Fibroblast of pulmonary artery (primary cell): ENCODE measurements at places on chromosomes 1 and 21.

DNA sequence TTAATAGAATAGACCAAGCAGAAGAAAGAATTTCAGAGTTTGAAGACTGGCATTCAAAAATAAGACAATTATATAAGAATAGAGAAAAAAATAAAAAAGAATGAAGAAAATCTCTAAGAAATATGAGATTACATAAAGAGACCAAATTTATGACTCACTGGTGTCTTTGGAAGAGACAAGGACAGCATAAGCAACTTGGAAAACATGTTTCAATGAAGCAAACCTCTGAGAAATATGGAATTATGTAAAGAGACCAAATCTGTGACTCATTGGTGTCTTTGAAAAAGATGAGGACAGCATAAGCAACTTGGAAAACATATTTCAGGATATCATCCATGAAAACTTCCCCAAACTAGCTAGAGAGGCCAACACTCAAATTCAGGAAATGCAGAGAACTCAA lies 60.4 kb upstream of the LYPLAL1 start:
- peak; percentile 25 for DNase-seq

- DNase-seq, result no peak
These were observed 92.6 kb downstream of the IGSF21 start for GRCh38 chr1:18200136-18200717.

DNA sequence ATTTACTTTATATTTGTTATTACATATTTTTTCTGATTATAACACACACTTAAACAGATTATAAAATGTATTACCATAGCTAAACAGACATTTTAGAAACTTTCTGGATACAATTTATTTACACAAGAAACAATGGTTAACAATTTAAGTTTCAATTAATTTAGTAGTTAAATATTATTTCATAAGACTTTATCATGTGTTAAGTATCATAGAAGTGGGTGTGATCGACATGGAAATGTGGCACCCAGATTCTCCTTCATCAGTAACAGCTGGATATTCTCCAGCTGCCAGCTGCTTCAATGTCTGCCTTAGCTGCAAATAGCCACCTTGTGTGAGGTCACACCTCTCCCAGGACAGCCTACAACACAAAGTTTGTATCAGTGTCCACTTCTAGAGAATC lies 97.8 kb downstream of the KCNT2 start:
- DNase-seq, result no peak

DNA sequence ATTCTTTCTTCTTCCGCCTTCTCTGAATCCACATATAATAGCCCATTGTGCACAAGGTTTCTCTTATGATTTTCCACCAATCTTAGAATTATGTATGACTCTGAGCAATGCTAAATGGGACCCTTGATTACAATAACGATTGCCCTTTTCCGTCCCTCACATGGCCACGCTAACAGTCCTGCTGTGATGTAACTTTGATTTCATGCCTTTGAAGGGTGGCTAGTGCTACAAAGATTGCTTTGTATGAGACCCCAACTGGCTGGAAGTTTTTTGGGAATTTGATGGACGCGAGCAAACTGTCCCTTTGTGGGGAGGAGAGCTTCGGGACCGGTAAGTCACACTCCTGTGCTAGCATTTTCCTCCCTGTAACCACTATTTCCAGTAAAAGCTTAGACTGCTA lies 45.3 kb downstream of the PGM1 start:
- no peak for DNase-seq
